ENCODE measurements at places on chromosomes 6 and 20.

GRCh38 chr6:108002365-108003221 is 44.6 kb upstream of the SEC63 start:
- peak; percentile 75 for DNase-seq

- DNase-seq: no peak
Measured at GRCh38 chr6:107942142-107942541, 15.9 kb downstream of the SEC63 start.

GRCh38 chr6:33215271-33216116 is 7.2 kb downstream of the RING1 start:
- DNase-seq: no peak

DNA sequence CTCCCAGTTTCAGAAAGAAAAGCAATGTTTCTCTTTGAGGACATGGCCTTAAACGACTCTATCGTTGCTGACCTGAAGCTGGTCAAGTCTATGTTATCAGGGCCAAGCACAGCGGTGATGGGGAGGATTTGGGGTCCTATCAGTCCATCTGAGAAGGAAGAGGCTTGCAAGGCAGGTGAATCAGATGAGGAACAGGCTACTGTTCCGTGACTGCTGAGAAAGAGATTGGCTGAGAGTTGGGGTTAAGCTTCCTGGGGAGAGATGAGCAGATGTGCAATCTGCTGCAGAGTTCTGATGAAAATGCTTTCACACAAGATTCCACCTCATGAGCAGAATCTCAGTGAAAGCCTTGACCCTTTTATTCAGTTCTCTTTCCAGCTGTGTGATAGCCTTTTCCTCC is 168.3 kb upstream of the STMND1 start:
- no peak for DNase-seq
